ENCODE measurements at places on chromosomes 1 and 21. TPM values are rescaled to one million over a fixed set of nuclear protein-coding genes. Genes with fewer than 3 reads are reported as not detected.

SERPINC1 gene
- 1.4 TPM for polyA plus RNA-seq

MAP3K21 gene
- polyA plus RNA-seq, result 0.44 TPM

HMCN1 gene
- 2.5 TPM for polyA plus RNA-seq

CMPK1 gene
- polyA plus RNA-seq, result 92.0 TPM

TMPRSS3 gene
- not detected for polyA plus RNA-seq

KCNAB2 gene
- polyA plus RNA-seq, result 13.0 TPM

OLIG2 gene
- not detected for polyA plus RNA-seq

INAVA gene
- 6.2 TPM for polyA plus RNA-seq

SPTA1 gene
- polyA plus RNA-seq, result 0.06 TPM

CCDC17 gene
- polyA plus RNA-seq, result 0.54 TPM

ZSCAN20 gene
- 2.4 TPM for polyA plus RNA-seq

EXTL1 gene
- polyA plus RNA-seq, result 0.58 TPM

ARHGEF16 gene
- polyA plus RNA-seq, result 4.2 TPM

TMEM81 gene
- polyA plus RNA-seq, result 1.5 TPM

RGS7 gene
- 0.04 TPM for polyA plus RNA-seq

ZMPSTE24 gene
- polyA plus RNA-seq, result 32.3 TPM

CLDN14 gene
- 0.09 TPM for polyA plus RNA-seq

DNASE2B gene
- not detected for polyA plus RNA-seq

GNG4 gene
- polyA plus RNA-seq, result 3.9 TPM

All from urinary bladder (tissue), 4 donors.